ENCODE measurements at places on chromosomes 2 and 18. TPM values are rescaled to one million over a fixed set of nuclear protein-coding genes. Genes with fewer than 3 reads are reported as not detected.

GRCh38 chr2:161981679-161982250 is 92.2 kb downstream of the DPP4 start:
- no peak for DNase-seq

DNA sequence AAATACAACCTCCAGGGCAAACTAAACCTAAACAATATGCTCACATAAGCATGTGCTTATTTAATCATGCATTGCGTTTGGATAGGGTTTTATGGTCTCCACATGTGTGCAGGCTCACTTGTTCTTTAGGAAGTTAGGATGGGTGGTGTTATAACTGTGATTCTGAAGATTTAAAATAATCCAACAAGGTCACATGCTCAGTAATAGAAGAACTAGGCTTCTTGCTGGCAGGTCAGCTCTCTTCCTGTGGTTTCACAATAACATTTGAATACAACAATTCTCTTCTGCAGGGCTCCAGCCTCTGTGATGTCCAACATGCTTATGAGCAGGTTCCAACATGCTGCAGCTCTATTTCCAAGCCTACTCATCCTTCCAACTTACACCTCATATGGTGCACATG is 84.0 kb downstream of the MYL12B start:
- DNase-seq: no peak

GRCh38 chr2:85787282-85787980 is 33.6 kb downstream of the ATOH8 start:
- DNase-seq: no peak

DNA sequence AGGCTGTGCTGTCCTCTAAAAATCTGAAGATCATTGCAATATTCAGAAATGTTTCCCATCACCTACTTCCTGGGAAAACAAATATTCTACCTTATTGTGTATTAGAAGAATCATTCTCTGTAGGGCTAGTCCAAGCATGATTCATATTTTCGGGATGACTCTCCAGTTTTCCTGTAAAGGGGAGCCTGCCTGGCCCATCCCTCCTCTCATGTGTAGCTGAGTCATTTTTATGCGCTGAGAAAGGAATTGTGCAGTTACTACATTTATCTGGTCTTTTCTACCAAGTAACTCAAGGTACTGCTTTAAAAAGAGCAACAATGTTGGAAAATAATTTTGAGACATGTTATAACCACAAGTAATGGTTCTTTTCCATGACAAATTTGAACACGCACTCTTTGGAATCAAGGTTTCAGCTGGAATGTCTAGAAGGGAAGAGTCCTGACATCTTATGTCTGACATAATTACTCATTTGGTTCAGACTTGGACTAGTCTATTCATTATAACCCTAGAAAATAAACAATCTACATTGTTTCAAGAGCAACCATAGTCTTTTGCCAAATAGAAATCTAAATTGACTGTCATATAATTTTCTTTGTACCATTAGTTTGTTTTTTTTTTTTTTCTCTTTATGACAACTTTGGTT is 6.6 kb downstream of the DSG3 start:
- peak; percentile 7 for DNase-seq

Gene CCDC74B
- 5.8 TPM for total RNA-seq

GRCh38 chr18:40215979-40216378 is 1739.1 kb upstream of the PIK3C3 start:
- no peak for DNase-seq
